Osteocyte (in vitro differentiated cells): ENCODE measurements at places on chromosomes 16 and 17. TPM values are rescaled to one million over a fixed set of nuclear protein-coding genes. Genes with fewer than 3 reads are reported as not detected.

The SLC16A13 gene
- 4.4 and 7.9 TPM in 2 replicates for total RNA-seq

The CLDN9 gene
- total RNA-seq = not detected in 2 replicates

The PLEKHH3 gene
- 26.7 and 28.9 TPM in 2 replicates for total RNA-seq

The MYLK3 gene
- total RNA-seq = 0.24 and 0.42 TPM in 2 replicates

The KRTAP2-3 gene
- not detected in 2 replicates for total RNA-seq

The TBC1D3K gene
- total RNA-seq = not detected in 2 replicates

The INCA1 gene
- 0.89 and 1.8 TPM in 2 replicates for total RNA-seq

The GPRC5B gene
- total RNA-seq = 0.46 and 0.76 TPM in 2 replicates

The P2RX5 gene
- 0.34 and 0.43 TPM in 2 replicates for total RNA-seq

The ALOXE3 gene
- not detected in 2 replicates for total RNA-seq

The SMPD3 gene
- total RNA-seq = not detected in 2 replicates

The CACNA1H gene
- 21.2 and 21.3 TPM in 2 replicates for total RNA-seq

The NDE1 gene
- total RNA-seq = 41.0 and 45.4 TPM in 2 replicates

The ZNF624 gene
- 8.1 and 11.7 TPM in 2 replicates for total RNA-seq

DNA sequence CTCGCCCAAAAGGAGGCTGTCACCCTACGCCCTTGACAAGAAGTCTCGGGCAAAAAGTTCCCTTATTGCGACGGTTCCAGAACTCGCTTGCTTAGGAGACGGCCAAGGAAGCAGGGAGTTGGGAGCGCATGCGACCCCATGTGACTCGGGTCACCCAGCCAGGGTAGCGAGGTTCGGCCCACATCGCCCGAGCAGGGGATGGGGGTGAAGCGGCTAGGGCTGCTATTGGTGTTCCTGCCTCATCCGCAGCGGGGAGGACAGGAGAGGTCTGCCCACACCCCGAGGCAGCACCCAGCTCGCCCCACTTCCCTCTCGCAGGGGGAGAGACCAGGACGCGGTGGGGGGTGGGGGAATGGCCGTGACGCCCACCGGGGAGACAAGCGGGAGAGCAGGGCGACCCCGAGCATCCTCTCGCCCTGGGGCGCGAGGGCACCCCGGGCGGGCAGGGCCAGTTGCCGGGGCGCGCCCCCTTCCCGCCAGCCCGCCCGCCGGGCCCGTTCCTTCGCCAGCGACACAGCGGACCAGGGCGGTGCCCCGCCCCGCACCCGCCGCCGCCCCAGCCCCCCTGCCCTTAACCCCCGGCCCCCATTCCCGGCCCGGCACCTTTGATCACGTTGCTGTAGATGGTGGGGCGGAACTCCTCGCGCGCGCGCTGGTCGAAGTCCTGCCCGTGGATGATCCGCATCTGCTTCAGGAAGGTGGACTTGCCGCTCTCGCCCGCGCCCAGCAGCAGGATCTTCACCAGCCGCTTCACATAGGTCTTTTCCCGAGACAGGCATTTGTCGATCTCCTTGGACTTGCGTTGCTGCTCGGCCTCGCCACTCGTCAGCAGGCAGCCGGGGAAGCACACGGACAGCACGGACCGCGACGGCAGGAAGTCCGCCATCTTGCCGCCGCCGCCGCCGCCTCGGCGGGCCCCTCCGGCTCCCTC is 567 bp downstream of the GNA13 start:
- DNase-seq = no peak
- peaks cover 2% of the 10 kb centered on the region for H3K27me3 ChIP-seq
- H3K4me3 ChIP-seq = peak overlapping the region; percentile 95
- H3K36me3 ChIP-seq = peaks cover 23% of the 10 kb centered on the region

GRCh38 chr17:9132291-9132690 is 111.0 kb downstream of the NTN1 start:
- H3K4me3 ChIP-seq = no peak overlapping the region
- no peak for DNase-seq

DNA sequence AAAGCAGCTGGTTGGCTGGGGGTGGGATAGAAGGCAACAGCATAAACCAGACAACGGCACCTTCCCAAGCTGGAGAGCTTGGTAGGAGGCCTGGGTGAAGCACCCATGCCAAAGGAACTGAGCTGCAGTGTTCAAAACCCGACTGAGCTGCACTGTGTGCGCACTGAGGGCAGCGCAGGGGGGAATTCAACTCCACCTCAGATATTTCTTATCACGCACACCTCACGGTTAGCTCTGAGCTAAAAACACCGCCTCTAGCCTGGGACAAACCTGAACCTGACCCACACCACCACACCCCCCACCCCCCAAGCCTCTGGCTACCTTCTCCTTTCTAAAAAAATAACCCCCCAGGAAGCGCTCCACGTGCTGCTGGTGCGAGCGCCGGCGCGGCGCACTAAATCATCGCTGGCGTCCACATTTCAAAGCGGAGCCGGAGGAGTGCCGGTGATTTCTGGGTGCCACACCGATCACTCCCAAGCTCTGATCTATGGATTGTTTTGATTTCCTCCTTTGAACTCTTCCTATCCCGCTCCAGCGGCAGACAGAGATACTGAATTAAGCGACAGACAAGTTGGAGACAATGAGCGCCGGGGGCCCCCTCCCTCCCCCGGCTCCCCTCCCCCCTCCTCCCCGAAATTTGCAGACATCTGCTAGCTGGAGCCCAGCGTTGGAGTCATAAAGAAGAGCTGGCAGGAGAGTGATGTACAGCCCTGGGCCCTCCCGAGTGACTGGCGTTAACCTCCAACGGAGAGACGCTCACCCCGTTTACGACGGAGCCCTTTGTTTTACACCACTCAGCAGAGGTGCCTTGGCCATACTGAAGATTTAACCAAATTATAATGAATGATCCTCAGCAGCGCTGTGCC is 85.0 kb downstream of the NOG start:
- peaks cover 58% of the 10 kb centered on the region for H3K27me3 ChIP-seq
- H3K27ac ChIP-seq = no peak overlapping the region
- H3K4me3 ChIP-seq = peak overlapping the region; percentile 71
- H3K36me3 ChIP-seq = no peaks in the 10 kb centered on the region
- peaks cover 10% of the 10 kb centered on the region for H3K4me1 ChIP-seq

DNA sequence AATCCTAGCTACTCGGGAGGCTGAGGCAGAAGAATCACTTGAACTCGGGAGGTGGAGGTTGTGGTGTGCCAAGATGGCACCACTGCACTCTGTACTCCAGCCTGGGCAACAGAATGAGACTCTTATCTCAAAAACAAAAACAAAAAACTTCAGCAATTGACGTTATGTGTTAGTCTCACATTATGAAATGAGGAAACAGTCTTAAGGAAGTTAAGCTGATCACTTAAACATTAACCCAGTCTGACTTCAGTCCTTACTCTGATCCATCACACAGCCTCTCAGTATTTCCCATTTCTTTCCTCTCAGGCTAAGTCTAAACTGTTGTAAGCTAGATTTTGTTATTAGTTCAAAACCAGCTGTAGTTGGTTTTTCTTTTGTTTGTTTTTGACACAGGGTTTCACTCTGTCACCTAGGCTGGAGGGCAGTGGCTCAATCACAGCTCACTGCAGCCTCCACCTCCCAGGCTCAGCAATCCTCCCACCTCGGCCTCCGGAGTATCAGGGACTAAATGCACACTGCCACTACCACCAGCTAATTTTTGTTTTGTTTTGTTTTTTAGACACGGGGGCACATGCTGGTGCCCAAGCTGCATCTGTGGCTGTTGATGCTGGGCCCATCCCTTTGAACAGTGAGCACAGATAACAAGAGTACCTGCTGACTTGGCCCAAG is 6.3 kb downstream of the JPT1 start:
- H3K4me3 ChIP-seq = no peak overlapping the region
- no peaks in the 10 kb centered on the region for H3K27me3 ChIP-seq
- no peak for DNase-seq
- H3K27ac ChIP-seq = peak overlapping the region; percentile 33

DNA sequence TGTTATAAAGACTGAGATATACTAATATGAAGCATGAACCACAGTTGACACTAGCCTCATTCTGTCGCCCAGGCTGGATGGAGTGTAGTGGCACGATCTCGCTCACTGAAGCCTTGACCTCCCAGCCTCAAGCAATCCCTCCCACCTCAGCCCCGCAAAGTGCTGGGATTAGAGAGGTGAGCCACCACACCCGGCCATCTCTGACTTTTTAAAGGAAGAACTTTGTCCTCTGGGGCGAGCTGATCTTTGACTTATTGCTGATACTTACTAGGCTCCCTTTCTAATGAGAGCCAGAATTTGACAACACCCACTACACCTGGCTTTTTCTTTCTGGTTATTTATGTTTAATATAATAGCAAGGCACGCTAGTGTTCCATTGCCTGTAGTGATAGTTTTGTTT is 57.2 kb downstream of the CLEC16A start:
- DNase-seq = no peak
- H3K4me1 ChIP-seq = peaks cover 13% of the 10 kb centered on the region
- no peak overlapping the region for H3K4me3 ChIP-seq
- peaks cover 26% of the 10 kb centered on the region for H3K36me3 ChIP-seq
- H3K27ac ChIP-seq = no peak overlapping the region

DNA sequence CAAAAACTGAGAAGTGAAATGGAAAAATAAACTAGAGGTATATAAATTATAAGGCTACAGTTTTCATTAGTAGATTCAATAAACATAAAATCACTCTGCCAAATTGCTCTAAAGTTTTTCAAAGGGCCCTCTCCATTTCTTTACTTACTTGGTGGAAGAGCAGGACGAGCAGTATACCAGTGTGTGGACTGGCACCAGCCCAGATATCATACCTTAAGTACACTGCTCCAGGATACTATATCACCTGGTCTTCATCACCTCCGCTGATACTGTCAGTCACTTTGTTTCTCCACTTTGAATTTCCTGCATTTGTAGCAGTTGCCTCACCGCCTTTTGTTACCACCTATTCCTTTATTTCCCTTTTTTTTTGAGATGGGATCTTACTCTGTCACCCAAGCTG is 37.6 kb downstream of the MAP3K3 start:
- no peaks in the 10 kb centered on the region for H3K27me3 ChIP-seq
- no peak overlapping the region for H3K27ac ChIP-seq
- DNase-seq = no peak
- no peak overlapping the region for H3K4me3 ChIP-seq
- H3K4me1 ChIP-seq = no peaks in the 10 kb centered on the region

- H3K36me3 ChIP-seq = no peaks in the 10 kb centered on the region
- no peaks in the 10 kb centered on the region for H3K27me3 ChIP-seq
- peak overlapping the region; percentile 92 for H3K27ac ChIP-seq
- peaks cover 94% of the 10 kb centered on the region for H3K4me1 ChIP-seq
- H3K4me3 ChIP-seq = peak overlapping the region; percentile 55
- DNase-seq = no peak
Observed at GRCh38 chr17:77444628-77444983, 303.8 kb downstream of the SEC14L1 start.

DNA sequence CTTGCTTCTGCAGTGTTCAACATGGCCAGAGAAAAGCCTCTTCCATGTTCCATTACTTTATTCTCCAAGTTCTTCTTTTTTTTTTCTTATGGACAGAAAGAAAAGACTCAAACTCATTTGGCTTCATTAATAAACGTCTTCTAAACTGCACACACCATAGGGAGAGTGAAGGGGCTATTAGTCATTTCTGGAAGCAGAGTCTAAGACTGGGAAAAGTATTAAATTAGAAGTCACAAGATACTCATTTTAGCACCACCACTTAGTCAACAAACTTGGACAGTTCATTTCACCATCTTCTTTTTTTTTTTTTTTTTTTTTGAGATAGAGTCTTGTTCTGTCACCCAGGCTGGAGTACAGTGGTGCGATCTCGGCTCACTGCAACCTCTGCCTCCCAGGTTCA is 52.8 kb downstream of the NOL11 start:
- H3K27me3 ChIP-seq = peaks cover 3% of the 10 kb centered on the region
- H3K4me1 ChIP-seq = no peaks in the 10 kb centered on the region
- H3K36me3 ChIP-seq = no peaks in the 10 kb centered on the region
- no peak overlapping the region for H3K27ac ChIP-seq
- no peak overlapping the region for H3K4me3 ChIP-seq

DNA sequence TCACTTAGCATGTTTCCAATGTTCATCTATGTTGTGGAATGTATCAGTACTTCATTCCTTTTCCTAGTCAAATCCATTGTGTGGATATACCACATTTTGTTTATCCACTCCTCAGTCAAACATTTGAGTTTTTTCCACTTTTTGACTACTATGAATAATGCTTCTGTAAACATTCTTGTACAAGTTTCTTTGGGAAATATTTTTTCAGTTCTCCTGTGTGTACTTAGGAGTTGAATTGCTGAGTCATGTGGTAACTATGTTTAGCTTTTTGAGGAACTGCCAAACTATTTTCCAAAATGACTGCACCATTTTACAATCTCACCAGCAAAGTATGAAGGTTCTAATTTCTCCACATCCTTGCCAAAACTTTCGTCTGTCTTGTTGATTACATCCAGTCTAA is 223.7 kb upstream of the AXIN2 start:
- no peaks in the 10 kb centered on the region for H3K27me3 ChIP-seq
- H3K27ac ChIP-seq = peak overlapping the region; percentile 87
- H3K4me1 ChIP-seq = peaks cover 43% of the 10 kb centered on the region

GRCh38 chr16:66948837-66949225 is 12.2 kb upstream of the CES3 start:
- peaks cover 19% of the 10 kb centered on the region for H3K27me3 ChIP-seq
- DNase-seq = no peak
- no peak overlapping the region for H3K4me3 ChIP-seq
- H3K36me3 ChIP-seq = peaks cover 6% of the 10 kb centered on the region

DNA sequence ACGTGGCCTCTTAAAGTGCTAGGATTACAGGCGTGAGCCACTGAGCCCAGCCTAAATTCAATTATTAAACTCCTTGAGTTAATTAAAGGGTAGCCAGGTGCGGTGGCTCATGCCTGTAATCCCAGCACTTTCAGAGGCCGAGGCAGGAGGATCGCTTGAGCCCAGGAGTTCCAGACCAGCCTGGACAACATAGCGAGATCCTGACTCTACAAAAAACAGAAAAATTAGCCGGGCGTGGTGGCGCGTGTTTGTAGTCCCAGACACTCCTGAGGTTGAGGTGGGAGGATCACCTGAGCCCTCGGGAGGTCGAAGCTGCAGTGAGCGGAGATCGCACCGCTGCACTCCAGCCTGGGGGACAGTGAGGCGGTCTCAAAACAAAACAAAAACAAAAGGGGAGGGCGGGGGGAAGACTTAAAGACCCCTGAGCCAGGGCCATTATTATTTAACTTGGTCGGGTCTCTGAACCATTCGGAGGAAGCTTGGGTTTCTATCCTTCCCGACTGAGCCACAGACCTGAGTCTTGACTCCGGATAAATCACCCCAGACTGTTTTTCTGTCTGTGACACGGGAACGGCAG is 19.5 kb downstream of the BCL7C start:
- peaks cover 5% of the 10 kb centered on the region for H3K36me3 ChIP-seq
- no peak for DNase-seq
- no peaks in the 10 kb centered on the region for H3K27me3 ChIP-seq
- peaks cover 26% of the 10 kb centered on the region for H3K4me1 ChIP-seq
- H3K27ac ChIP-seq = peak overlapping the region; percentile 99
- H3K4me3 ChIP-seq = peak overlapping the region; percentile 93

- H3K27ac ChIP-seq = no peak overlapping the region
Observed at GRCh38 chr17:3923466-3924190, 7.4 kb upstream of the P2RX1 start.

GRCh38 chr17:62919388-62919787 is 46.6 kb upstream of the TANC2 start:
- no peak overlapping the region for H3K27ac ChIP-seq
- peaks cover 11% of the 10 kb centered on the region for H3K4me1 ChIP-seq
- no peaks in the 10 kb centered on the region for H3K36me3 ChIP-seq
- no peak overlapping the region for H3K4me3 ChIP-seq
- peaks cover 5% of the 10 kb centered on the region for H3K27me3 ChIP-seq
- DNase-seq = peak; percentile 64

- H3K4me3 ChIP-seq = peak overlapping the region; percentile 88
- H3K27me3 ChIP-seq = no peaks in the 10 kb centered on the region
- peaks cover 39% of the 10 kb centered on the region for H3K4me1 ChIP-seq
- peaks cover 4% of the 10 kb centered on the region for H3K36me3 ChIP-seq
Observed at GRCh38 chr16:2514333-2515179, 804 bp downstream of the ATP6V0C start.
